Stimulated activated CD4-positive, alpha-beta T cell treated with anti-CD3 and anti-CD28 coated beads, TNF-alpha, amount 100 ng/mL, for 24 hours (primary cell): ENCODE measurements at places on chromosomes 5 and 9.

GRCh38 chr9:78443946-78444345 is 147.0 kb downstream of the PSAT1 start:
- no peak for DNase-seq

GRCh38 chr9:83403527-83404238 is 134.5 kb downstream of the FRMD3 start:
- no peak for DNase-seq

DNA sequence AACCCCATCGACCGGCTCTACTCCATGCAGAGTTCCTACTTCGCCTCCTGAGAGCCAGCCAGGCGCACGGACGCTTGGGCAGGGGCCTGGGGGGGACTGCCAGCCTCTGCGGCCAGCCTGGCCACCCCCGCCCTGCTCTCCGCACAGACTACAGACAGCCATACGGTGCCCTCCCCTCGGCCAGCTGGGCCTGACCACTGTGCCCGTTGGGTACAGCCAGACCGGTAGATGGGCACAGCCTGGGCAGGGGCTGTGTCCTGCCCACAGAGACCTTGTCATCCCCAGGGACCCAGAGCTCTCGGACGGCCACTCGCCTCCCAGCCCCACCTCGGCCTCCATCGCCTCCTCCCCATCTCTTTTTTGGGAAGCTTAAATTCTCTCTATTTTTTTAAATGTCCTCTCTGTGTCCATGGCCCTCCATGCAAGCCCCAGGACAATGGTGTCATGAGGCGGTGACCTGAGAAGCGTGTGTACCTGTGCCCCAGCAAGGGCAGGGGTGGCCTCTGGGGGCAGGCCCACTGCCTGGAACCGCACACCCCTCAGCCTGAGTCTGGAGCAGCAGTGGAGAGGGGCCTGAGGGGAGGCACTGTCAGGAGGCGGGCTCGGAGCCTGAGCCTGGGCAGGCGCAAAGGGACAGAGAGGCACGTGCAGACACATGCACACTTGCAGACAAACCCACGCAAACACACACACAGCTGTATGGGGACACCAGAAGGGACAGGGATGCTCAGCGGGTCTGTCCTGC is 82.8 kb downstream of the LMX1B start:
- no peak for DNase-seq

GRCh38 chr9:36974731-36975130 is 59.3 kb downstream of the PAX5 start:
- no peak for DNase-seq

GRCh38 chr5:126460459-126460858 is 37.2 kb downstream of the GRAMD2B start:
- DNase-seq: no peak

- no peak for DNase-seq
Observed at GRCh38 chr5:181058321-181058720, 18.3 kb downstream of the BTNL9 start.

DNA sequence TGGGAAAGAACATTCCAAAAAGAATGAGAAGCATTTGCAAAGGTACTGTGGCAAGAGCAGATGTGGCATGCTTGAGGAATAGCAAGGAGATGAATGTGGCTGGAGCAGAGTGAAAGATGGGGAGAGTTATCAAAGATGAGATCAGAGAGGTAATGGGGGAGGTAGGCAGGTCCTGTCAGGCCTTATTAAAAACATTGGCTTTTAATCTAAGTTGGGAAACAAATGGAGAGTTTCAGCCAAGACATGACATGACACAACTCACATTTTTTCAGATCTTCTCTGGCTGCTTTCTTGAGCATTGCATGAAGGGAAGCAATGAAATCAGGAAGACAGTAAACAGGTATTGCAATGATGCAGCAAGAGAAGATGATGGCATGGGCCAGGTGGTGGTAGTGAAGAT is 120.3 kb downstream of the MUSK start:
- no peak for DNase-seq

GRCh38 chr5:98775246-98776065 is 2.0 kb downstream of the RGMB start:
- no peak for DNase-seq

GRCh38 chr9:101677861-101678260 is 60.6 kb downstream of the GRIN3A start:
- DNase-seq: no peak

DNA sequence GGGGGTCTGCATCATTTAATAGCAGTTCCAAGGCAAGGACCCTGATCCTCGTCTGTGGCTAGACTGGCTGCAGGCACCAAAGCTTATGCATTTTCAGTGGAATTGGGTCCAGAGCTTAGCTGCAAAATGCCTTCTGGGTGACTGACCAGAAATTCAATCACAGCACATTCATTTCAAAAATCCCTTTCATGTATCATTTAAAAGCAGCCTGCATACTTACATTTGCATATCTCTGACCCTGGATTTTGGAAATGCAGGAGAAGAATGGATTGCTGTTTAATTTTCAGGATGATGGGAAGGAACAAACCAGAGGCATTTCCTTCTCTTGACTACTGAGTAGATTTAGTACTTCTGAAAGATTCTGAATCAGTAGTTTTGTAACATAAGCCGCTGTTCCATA is 122.8 kb downstream of the PPP2R2B start:
- DNase-seq: no peak

DNA sequence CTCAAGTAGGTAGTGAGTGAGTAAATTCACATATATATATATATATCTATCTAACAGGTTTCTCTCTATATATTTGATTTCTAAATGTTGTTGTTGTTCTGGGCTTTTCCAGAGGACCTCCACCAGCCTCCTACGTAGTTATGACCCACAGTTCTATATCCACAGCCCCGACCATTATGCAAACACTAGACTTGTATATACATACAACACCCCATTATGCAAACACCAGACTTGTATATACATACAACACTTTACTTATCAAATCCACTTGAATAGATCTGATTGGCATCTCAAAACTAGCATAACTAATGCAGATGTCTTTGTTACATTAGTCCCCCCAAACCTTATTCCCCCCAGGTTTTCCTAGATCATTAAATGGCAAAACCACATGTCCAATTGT is 108.7 kb downstream of the JAKMIP2 start:
- DNase-seq: no peak

- DNase-seq: no peak
Observed at GRCh38 chr9:1042466-1042865, 7.7 kb upstream of the DMRT2 start.

- DNase-seq: peak; percentile 85
Observed at GRCh38 chr9:132669698-132670456, at the start of gene DDX31. Gene DDX31 (minus strand): TSS chr9:132669983. CDS start chr9:132669934, 49 bp downstream.

DNA sequence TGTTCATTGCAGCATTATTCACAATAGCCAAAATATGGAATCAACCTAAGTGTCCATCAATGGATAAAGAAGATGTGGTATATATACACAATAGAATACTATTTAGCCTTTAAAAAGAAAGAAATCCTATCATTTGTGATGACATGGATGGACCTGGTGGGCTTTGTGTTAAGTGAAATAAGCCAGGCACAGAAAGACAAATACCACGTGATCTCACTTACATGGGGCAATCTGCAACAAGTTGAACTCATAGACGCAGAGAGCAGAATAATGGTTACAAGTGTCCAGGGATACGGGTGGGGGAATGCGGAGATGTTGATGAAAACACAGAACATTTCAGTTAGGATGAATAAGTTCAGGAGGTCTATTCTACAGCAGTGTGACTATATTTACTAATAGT is 66.4 kb upstream of the ALDH1B1 start:
- no peak for DNase-seq

DNA sequence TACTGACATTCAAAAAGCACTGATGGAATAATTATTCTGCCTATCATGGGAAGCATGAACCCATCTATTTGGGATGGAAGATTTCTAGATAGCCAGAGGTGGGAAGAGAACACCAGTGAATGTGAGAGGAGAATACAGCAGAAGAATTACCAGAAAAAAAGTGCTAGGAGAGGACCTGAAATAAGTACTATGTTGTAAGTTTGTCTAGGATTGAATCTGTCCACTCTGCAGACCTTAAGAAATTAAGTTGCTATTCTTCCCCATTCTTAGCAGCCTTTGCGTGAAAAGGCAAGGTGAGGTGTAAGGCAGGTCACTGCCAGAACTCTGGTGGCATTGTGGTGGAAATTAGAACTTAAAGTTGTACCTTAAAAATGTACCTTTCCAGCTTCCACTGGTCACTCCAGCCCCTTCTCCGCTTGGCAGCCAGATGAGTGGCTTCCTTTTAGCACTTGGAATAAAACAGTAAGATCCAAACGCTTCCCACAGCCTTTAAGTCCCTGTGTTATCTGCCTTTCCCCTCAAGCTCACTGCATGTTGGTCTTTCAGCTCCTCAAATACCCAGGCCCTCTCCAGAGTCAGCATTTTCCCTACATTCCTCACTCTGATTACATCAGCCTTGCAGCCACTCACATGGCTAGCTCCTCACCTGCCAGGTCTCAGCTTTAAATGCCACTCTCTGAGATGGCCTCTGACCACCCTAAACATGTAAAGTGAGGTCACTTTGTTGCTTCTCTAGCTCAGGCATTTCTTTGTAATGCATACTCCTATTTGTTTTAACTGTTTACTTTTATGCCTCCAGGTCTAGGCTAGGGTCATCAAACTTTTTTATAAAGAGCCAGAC is 253.0 kb downstream of the EPB41L4A start:
- no peak for DNase-seq

DNA sequence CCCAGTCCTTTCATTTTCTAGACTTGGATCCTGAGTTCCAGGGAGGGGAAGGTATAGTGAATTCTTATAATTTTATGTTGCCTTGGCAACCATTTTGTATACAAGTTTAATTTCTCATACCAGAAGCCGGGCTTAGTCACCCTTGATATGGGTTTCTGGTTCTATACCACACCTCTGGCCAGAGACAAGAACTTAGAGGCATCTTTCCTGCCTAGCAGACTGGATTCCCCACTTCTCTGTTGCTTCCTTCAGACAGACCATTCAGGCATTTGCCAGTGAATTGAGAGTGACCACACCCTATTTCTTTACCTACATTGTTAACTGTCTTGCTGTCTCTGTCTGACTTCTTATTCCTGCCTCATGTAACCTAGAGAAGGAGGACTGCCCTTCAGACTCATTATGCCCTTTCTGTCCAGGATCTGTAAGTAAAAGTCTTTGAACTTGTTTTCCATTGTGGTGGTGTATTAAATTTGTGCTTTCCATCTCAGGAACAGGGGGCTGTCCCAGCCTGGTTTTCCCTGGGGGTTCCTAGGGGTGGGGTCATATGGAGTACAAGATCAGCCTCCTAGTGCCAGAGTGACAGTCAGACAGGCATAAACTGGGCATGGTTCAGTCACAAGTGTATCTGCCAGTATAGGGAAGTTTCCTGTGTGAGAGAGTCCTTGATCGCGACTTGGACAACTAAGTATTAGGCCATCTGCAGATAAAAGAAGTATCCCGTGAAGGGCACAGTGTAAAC is 27.4 kb downstream of the TNFSF8 start:
- DNase-seq: no peak

- DNase-seq: no peak
Observed at GRCh38 chr5:74094096-74094781, 468.2 kb downstream of the ARHGEF28 start.

- no peak for DNase-seq
Observed at GRCh38 chr9:96612105-96612965, 7.3 kb downstream of the CDC14B start.

GRCh38 chr9:128042043-128042442 is 25.1 kb downstream of the NAIF1 start:
- no peak for DNase-seq

GRCh38 chr9:7665874-7666273 is 133.7 kb downstream of the DMAC1 start:
- DNase-seq: no peak
